Muscle of leg (tissue), 16 donors: ENCODE measurements at places on chromosomes 3 and 15. TPM values are rescaled to one million over a fixed set of nuclear protein-coding genes. Genes with fewer than 3 reads are reported as not detected.
A peak's percentile ranks its signal among the peaks of the same experiment; 100 is the strongest.

The TPRG1 gene
- 2.7 TPM for total RNA-seq

The IL5RA gene
- 0.04 TPM for total RNA-seq

The ECE2 gene
- total RNA-seq, result not detected

The SELENOS gene
- 44.0 TPM for total RNA-seq

DNA sequence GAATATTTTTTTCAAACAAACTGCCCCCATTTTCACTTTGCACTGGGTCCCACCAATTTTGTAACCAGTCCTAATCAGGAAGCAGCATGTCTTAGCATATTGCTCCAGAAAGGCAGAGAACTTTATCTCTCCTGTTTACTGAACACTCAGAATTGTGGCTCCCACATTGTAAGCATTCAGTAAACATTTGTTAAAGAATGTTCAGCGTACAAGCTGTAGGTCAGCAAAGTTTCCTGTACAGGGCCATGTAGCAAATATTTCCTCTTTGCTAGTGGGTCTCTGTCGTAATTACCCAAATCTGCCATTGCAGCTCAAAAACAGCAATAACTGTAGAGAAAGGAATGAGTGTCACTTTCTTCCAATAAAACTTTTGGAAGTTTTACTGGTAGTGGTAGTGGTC lies 393.3 kb downstream of the GRM7 start:
- H3K4me3 ChIP-seq, result no peak overlapping the region
- no peaks in the 10 kb centered on the region for H3K27me3 ChIP-seq
- H3K4me1 ChIP-seq, result no peaks in the 10 kb centered on the region
- H3K36me3 ChIP-seq, result no peaks in the 10 kb centered on the region
- DNase-seq, result no peak

GRCh38 chr3:94440767-94441493 lies 378.1 kb downstream of the NSUN3 start:
- H3K27ac ChIP-seq, result no peak overlapping the region
- H3K36me3 ChIP-seq, result no peaks in the 10 kb centered on the region

DNA sequence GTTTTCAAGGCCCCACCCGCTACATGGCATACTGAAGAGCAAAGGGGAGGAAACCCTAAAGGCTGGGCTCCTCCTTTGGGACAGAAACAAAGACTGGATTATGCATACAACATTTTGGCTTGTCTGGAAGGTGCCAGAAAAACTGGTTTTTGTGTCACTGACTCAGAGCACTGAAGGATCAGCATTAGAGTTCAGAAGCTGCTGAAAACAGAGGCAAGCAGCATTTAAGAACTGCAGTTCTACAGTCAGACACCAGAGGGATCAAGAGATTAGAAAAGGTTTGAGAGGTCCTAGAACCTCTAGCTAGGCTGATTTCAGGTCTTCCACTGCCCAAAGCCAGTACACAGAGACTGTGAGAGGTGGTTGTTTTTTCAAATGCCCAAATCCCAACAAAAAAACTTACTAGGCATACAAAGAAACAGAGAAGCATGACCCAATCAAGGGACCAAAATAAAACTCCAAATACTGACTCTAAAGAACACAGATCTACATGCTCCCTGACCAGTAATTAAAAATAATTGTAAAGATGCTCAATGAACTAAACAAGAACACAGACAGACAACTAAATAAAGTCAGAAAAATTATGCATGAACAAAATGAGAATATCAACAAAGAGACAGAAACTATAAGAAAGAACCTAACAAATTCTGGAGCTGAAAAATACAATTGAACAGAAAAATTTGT lies 91.2 kb downstream of the SENP2 start:
- H3K27ac ChIP-seq, result no peak overlapping the region
- peaks cover 27% of the 10 kb centered on the region for H3K36me3 ChIP-seq
- DNase-seq, result peak; percentile 77
- H3K4me1 ChIP-seq, result no peaks in the 10 kb centered on the region
- H3K4me3 ChIP-seq, result no peak overlapping the region

GRCh38 chr3:106529738-106530137 lies 660.9 kb upstream of the CBLB start:
- no peak overlapping the region for H3K27ac ChIP-seq
- H3K4me1 ChIP-seq, result no peaks in the 10 kb centered on the region
- no peaks in the 10 kb centered on the region for H3K27me3 ChIP-seq
- DNase-seq, result no peak
- H3K4me3 ChIP-seq, result no peak overlapping the region

- H3K4me3 ChIP-seq, result peak overlapping the region; percentile 65
- DNase-seq, result peak; percentile 80
- peaks cover 10% of the 10 kb centered on the region for H3K4me1 ChIP-seq
- peak overlapping the region; percentile 94 for H3K27ac ChIP-seq
- H3K27me3 ChIP-seq, result no peaks in the 10 kb centered on the region
Observed at GRCh38 chr15:55993804-55994560, 570 bp upstream of the NEDD4 start.

DNA sequence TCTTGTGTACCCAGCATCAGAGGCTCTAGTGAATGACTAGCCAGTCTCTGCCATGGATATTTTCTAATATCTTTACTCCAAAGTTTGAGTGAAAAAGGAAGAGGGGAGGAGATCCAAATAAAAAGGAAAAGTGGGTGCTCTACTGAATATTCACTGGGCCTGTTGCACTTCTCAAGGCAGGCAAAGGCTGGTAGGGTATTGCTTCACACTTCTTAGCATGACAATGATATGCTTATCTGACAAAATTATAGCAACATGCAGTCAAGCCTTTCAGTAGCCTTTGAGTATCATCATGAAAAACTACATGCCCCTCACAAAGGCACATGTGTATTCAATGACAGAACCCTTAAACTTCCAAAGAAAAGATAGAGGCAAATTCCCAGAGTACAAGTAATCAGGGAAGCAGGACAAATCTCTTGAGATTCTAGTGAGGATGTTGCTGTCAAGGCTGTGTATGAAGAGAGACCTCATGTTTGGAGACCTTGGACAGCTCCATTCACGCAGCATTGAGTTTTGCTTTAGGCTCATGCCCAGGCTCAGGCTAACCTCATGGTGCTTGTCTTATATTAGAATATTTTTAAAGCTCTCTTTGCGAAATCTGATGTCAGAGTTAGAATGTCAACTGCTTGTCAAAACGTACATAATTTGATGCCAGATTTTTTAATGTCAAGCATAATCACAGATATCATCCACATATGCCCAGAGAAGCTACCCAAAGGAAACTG lies 506.9 kb downstream of the OCA2 start:
- H3K36me3 ChIP-seq, result no peaks in the 10 kb centered on the region
- peak; percentile 39 for DNase-seq

DNA sequence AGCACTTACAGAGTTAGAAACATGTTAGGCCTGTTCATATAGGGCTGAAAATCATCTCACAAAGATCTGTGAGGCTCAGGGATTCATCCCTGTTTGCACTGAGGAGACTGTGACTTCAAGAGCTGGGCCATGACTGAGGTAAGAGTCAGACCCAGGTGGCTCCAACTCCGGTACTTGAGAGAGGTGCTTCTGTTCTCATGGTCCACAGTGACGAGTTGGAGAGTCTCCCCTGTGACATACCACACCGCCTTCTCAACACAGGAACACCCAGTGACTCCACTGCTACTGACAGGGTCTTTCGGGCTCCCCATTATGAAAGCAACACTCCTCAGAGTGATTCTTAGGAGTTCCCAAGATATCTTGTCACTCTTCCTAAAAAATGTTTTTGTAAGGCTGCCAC lies 27.4 kb downstream of the FSTL1 start:
- peaks cover 25% of the 10 kb centered on the region for H3K4me1 ChIP-seq
- H3K36me3 ChIP-seq, result peaks cover 21% of the 10 kb centered on the region

DNA sequence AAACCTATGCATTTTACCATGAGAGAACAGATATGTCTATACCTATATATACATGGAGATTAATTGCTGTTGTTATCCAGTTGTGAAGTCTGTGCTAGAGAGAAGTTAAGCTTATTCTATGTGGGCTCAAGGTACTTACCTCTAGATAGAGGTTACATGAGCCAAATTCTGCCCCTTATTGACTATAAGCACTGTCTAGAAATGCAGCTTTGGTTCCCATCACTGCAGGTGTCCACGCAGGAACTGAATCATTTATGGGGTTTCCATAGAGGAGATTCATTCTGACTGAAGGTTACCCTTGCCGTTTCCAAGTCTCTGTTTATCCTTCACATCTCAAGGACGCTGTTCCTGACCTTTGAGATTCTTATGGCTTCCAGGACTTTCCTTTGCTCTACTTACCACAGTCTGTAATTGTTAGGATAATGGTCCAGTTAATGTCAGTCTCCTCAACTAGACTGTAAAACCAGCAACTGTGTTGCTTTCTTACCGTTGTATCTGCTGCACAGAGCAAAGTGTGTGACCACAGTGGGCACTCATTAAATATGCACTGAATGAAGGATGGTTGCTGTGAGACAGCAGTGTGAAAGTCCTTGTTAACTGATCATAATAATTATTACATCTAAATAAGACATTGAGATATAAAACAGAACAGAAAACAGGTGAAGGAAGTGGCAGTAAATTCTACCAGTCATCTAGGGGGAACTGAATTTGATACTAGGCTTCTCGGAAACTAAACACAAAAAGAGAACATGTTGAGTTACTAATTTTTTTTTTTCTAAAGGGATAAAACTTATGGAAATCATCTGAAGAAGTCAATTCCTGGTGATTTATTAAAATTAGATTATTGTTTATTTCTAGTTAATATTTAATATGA lies 44.0 kb upstream of the BCL6 start:
- no peaks in the 10 kb centered on the region for H3K4me1 ChIP-seq
- H3K27ac ChIP-seq, result no peak overlapping the region
- no peak overlapping the region for H3K4me3 ChIP-seq
- no peaks in the 10 kb centered on the region for H3K36me3 ChIP-seq

DNA sequence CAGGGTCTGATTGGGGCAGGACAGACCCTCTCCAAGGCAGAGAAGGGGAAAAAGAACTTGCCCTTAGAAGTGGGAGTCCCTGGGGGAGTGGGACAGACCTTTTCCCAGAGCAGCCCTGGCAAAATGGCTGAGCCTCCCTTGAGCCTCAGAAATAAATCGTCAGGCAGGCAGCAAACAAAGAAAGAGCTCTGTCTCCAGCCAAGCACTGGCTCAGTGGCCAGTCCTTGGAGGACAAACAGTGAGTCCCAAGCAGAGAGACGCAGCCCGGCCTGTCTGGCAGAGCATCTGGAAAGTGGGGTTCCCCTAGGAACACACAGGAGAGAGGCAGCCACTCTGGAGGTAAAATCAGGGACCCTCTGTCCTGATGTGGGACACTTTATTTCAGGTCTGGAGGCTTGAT lies 1.8 kb downstream of the SLC6A1 start:
- H3K4me3 ChIP-seq, result no peak overlapping the region
- DNase-seq, result no peak
- peaks cover 74% of the 10 kb centered on the region for H3K27me3 ChIP-seq

DNA sequence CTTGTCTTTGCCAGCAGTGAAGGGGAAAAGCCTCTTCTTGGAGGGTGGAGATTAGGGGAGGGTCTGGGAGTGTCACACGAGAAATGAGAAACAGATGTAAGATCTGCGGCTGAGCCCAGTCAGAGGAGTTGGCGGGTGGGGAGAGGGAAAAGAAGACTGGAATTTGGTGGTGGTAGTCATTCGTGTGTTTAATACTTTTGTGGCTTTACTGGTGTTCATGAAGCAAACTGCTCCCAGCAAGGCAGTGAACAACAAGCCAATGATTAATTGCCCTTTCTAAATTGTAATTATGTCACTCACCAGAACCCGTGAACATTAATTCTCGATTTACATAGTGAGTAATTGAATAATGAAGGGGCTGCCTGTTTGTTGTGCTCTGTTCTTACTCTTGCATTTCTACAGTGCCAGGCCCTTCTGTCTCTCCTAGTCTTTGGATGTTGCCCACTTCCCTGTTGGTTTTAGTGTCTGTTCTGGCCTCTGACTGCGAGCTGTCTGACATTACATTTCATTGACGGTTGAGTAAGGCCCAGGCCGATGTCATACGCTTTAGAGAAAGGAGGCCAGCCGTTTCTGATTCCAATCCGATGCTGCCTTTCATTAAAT lies 78.0 kb downstream of the CHCHD6 start:
- H3K36me3 ChIP-seq, result no peaks in the 10 kb centered on the region
- H3K27ac ChIP-seq, result peak overlapping the region; percentile 75
- no peak overlapping the region for H3K4me3 ChIP-seq
- DNase-seq, result peak; percentile 96

DNA sequence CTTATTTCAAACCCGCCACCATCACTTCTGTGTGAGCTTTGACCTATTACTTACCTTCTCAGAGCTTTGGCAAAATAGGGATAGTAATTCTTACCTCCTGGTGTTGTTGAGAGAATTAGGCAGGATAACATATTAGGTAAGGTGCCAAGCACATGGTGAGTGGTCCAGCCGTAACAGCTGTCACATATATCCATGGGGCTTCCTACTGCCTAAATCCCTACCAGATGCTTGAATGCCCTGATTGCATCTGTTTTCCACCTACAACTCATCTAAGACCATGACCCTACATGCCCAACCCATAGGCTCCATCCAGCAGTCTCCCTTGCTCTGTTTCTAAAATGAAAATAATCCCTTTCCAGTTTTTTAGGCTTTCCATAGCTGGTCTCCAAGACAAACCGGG lies 162.3 kb upstream of the NR2E3 start:
- H3K36me3 ChIP-seq, result no peaks in the 10 kb centered on the region
- H3K4me1 ChIP-seq, result peaks cover 2% of the 10 kb centered on the region
- no peak overlapping the region for H3K4me3 ChIP-seq
- H3K27me3 ChIP-seq, result no peaks in the 10 kb centered on the region
- DNase-seq, result no peak
